ENCODE measurements at places on chromosomes 5 and 9. TPM values are rescaled to one million over a fixed set of nuclear protein-coding genes. Genes with fewer than 3 reads are reported as not detected.

DAB2 gene
- 221 TPM for polyA plus RNA-seq

DNA sequence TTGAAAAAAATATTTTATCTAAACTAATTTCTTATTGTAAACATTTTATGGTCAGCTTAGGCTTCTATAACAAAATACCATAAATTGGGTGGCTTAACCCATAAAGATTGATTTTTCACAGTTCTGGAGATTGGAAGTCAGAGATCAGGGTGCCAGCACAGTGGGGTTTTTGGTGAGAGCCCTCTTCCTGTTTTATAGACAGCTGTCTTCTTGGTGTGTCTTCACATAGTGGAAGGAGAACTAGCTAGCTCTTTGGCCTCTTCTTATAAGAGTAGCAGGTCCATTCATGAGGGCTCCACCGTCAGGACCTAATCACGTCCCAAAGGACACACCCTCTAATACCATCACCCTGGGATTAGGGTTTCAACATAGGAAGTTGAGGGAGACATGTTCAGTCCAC lies 26.6 kb downstream of the OTULINL start:
- DNase-seq, result no peak

- no peak for DNase-seq
These were observed 5.0 kb upstream of the C9 start for GRCh38 chr5:39369123-39369815.

GRCh38 chr5:30502277-30502676 lies 691.2 kb upstream of the CDH6 start:
- DNase-seq, result no peak

- DNase-seq, result no peak
These were observed 7.8 kb downstream of the NEK6 start for GRCh38 chr9:124265551-124265950.

DNA sequence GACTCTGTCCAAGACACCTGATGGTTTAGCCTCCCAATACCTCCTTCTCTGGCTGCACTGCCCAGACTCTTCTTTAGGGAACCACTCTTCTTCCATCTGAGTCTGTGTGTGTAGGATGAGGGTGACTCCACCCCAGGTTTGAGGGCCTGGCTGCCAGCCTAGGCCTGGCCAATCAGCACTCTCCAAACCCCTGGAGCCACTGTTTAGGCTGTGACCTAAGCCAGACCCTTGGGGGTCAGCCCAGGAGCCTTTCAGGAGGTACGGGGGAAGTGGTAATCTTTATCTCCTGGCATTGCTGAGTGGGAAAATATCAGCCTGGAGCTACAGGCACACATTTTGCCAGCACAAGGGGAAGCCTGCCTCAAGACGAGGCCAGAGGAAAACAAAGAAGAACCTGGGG lies 6.2 kb upstream of the ERGIC1 start:
- DNase-seq, result no peak

DNA sequence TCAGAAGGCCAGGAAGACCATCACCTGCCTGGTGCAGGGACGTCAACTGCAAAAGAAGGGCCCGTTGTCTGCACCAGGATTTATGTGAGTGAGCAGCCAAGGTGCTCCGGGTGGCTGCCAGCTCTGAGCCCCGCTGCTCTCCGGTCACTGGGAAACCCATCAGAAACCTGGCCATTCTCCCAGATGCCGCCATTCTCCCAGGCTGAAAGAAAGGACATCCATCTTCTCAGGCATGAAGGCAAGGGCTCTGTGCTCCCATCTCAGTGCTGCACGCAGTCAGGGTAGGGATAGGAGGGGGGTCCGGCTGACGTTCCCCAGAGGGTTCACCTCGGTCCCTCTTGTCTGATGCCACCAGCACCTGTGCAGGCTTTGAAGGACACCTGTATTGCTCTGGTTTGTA lies 158.4 kb downstream of the ERCC6L2 start:
- no peak for DNase-seq

DNA sequence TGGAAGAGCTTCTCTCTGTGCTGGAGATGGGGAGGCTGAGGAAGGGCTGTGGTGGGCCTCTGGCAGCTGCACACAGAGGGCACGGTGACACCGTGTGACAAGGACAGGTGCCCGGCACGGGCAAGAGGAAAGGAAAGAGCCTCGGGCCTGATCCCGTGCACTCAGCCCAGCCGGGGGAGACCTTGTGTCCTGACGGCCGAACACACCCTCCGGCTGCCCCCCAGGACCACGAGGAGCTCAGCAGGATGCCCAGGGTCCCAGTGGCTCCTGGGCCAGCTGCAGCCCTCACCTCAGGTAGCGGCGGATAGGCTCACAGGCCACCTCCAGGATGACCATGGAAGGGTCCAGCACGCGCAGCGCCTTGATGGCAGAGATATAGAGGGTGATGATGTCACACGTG lies 5.5 kb downstream of the ANAPC2 start:
- DNase-seq, result no peak

- no peak for DNase-seq
These were observed 320.0 kb downstream of the FBXL17 start for GRCh38 chr5:108061941-108062340.

DNA sequence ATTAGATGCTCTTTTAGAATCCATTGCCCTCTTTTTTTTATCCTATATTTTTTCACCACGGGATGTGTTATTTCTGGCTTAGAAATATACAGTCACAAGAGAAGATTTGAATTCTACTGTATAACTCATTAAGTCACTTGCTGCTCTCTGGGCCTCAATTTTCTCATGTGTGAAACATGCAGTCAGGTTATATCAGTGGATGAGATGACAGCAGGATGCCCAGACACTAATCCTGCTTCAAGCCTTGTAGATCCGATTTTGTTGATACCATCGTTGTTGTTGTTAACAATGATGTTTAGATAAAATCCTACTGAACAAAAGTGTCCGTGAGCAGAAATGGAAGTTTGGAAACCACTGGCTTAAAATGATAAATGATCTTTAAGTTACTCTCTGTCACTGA lies 421.9 kb upstream of the DMAC1 start:
- no peak for DNase-seq

DNA sequence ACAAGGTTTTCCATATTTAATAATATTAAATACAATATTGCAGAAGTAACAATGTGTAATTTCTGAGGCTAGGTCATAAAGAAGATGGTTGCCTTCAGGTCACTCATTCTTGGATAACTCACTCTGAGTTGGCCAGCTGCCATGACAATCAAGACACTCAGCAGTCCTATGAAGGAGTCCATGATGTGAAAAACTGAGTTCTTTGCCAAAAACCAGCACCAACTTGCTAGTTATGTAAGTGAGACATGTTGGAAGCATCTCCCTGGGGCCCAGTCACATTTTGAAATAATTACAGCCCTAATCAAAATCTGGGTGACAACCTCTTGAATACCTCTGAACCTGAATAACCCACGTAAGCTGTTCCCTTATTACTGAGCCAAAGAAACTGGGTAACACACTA lies 453.2 kb downstream of the CDH18 start:
- no peak for DNase-seq

DNA sequence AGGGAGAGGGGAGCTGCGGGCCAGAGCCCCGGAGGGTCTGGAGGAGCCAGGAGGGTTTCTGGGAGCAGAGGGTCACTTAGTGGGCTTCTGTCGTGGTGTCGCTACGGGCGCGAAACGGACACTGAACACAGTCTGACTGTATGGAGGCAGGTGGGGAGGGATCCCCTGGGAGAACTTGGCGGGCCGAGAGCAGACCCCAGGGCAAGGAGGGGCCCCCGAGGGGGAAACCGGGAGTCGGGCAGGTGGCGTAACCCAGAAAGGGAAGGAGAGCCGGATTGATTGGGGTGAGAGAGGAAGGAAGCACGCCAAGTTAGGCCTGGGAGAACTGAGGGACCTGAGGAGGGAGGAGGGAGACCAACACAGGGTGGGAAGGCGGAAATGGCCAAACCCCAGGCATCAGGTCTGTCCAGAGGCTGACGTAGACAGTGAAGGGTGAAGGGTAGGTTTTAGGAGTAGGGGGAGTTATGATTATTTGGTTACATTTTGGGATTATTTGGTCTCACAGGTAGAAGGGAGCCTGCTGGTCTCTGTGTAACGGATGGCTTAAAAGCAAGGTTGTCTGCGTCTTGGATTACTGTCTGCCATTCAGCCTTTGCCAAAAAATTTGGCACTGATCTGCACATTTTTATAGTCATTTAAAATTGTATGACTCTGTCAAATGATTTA lies 3.3 kb upstream of the MSMP start:
- no peak for DNase-seq

DNA sequence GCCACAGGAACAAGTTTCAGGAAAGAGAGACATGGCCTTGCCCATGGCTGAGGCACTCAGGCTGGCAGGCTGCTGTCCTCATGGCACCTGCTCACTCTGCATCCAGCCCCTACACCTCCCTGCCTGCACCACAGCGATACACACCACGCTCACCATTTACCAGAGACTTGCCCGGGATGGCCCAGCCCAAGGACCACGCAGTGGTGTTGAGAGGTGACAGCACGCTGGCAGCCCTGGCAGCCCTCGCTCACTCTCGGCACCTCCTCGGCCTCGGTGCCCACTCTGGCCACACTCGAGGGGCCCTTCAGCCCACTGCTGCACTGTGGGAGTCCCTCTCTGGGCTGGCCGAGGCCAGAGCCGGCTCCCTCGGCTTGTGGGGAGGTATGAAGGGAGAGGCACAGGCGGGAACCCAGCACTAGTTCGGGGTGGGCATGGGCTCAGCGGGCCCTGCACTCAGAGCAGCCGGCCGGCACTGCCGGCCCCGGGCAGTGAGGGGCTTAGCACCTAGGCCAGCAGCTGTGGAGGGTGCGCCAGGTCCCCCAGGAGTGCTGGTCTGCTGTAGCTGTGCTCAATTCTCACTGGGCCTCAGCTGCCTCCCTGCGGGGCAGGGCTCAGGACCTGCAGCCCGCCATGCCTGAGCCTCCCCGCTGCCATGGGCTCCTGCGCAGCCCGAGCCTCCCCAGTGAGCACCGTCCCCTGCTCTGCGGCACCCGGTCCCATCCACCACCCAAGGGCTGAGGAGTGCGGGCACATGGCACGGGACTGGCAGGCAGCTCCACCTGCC lies 20.3 kb downstream of the ZDHHC11B start:
- no peak for DNase-seq

SLC6A7 gene
- polyA plus RNA-seq, result 0.12 TPM

GRCh38 chr5:135208555-135208902 lies 174.5 kb upstream of the PITX1 start:
- no peak for DNase-seq

- no peak for DNase-seq
These were observed 139.5 kb downstream of the KDM4C start for GRCh38 chr9:6897207-6897822.

- DNase-seq, result peak; percentile 47
These were observed 7.4 kb downstream of the NR2F1-AS1 start for GRCh38 chr5:93573354-93574351.

GRCh38 chr9:69204326-69204725 lies 30.2 kb downstream of the TJP2 start:
- DNase-seq, result no peak

GRCh38 chr5:109252731-109253130 lies 157.0 kb downstream of the PJA2 start:
- no peak for DNase-seq

DBH gene
- 0.90 TPM for polyA plus RNA-seq

CBY3 gene
- 0.30 TPM for polyA plus RNA-seq
